ENCODE measurements at places on chromosomes 7 and 10.
A peak's percentile ranks its signal among the peaks of the same experiment; 100 is the strongest.

GRCh38 chr10:15587271-15587670, 132.5 kb downstream of the ITGA8 start:
- DNase-seq = no peak

GRCh38 chr7:127792528-127793342, 140.7 kb downstream of the SND1 start:
- no peak for DNase-seq

DNA sequence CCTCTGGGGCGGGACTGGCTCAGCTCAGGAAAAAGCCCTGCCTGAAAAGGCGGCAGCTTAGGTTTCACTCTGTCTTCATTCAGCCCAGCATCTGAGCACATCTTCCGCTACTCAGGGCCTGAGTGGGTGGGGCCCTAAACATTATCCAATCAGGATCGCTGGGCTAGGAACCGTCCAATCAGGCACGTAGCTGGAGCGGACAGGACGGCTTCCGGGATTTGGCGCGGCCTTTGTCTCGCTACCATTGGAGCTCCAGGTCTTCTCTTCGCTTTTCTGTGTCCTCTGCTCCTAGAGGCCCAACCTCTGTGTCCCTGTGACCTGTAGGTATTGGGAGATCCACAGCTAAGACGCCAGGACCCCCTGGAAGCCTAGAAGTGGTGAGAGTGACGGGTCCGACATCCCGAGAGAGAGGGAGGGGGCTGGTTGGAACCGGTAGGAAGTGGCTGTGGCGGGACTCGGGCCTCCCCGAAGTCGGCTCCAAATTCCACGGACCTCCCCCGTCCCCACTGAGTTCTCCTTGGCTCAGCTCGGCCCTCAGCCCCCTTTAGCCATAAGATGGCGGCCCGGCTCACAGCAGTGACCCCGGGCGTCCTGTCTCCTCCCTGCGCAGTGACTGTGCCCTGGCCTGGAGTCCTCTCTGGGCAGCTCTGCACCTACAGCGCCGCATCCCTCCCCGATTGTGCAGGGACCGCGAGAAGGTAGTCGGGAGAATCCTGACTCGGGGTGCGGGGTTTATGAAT, 99.1 kb downstream of the ZNF680 start:
- no peak for DNase-seq

DNA sequence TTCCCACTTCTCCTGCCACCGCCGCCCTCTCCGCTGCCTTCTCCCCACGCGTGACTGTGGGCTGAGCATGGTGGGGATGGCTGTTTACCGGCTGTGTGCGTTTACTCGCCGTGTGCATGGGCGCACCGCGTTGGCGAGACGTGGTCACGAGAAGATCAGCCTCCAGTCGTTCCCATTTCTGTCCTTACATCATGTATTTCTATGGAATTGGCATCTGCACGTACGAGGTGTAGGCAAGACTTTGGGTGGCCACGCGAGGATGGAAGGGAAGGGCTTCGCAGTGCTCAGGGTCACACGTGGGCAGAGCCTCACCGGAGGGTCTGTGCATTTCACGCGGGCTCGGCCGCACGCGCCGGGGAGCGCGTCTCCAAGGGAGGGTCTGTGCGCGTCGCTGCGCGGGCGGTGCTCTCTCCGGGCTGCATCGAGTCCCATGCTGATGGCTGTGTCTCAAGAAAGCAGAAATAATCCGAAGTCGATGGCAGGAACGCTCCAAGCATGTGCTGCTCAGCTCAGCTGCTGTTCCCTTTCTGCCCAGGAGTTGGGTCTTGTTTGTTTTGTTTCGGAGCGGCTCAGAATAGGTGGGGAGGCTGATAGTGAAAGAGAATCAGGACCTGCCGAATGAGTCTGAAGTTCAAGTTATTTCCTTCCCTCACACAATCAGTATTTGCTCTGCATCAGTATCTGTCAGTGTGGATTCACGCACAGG, 973 bp downstream of the CAMK1D start:
- peak; percentile 93 for DNase-seq

GRCh38 chr7:39468808-39469374, 97.3 kb upstream of the YAE1 start:
- no peak for DNase-seq

DNA sequence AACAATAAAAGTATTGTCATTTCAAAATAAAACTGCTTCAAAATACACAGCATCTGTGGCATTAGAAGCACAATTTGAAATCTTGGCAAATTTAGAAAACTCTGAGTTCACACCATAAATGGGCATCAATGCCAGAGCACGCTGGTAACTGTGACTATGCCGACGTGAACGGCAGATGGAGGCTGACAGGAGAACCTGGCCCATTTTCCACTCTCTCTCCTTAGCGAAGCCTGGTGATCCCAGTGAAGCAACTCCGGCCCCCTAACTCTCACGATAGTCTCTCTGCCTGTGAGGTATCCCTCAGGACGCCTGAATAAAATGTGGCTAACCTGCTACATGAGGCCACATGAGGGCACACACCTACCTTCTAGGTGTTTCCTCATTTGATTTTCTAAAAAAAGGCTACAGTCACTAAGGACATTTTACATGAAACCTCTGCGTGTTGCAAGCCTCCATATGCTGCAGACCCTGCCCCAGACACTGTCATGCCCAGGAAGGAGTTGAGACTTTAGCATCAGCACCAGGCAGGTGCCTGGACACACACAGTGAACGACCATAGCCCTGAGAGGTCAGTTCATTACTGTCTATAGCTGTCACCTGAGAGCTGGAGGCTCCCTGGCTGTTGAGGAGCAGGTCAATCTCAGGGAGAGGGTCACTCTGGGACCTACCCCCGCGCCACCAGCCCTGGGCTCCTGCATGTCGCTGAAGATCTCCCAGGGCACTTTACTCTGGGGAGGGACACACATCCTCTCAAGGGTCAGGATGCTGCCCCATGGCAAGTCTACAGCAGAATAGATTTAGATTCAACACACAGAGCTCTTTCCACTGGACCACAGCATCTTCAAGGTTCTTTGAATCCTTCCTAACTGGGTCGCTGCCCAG, 62.9 kb upstream of the CAMK2B start:
- DNase-seq = no peak
